ENCODE measurements at places on chromosomes 2 and 18.

DNA sequence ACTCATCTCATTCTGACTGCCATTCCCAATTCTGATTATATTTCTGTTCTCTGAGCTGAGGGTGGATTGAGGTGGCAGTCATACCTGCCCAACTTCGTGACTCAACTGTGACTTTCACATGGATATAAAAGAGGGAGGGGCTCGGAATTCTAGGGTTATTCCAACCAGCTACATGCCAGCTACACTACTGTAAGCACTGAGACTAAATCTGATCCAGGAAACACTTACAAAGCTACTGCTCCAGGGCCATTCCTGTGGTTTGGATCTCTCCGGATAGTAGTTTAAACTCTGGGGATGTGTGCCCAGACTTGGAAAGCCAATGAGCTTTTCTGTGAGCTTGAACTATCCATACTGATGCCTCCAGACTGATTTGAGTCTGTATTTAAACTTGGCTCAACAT is 7.9 kb downstream of the MAP2 start:
- DNase-seq = no peak

- DNase-seq = no peak
Measured at GRCh38 chr2:23649819-23650218, 264.8 kb downstream of the KLHL29 start.

DNA sequence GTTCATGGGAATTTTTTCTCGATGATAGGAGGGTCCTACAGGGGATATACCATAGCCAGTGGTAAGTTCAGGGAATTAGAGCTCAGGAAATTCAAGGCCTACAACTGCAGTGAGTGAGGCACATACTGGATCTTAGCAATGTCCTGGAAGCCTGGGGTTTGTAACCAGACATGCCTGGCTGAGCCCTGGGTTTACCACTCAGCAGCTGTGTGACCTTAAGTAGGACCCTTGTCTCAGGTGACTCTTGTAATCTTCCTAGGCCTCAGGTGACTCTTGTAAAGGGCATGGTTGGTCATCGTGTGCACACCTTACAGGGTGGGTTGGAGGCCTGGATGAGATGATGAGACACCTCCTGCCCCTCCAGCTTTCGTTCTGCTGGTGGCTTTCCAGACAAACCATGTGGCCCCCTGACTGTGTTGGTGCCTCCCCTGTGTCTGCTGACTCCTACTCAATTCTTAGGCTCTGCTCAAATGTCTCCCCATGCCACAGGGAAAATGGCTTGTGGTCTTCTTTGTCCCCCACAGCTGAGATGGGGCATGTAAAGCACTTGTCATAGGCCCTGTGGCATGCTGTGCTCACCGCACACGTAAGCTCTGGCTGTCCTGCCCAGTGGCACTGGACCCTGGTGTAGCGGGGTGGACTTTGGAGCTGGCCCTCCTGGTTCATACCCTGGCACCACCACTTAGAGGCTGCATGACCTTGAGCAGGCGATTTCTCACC is 94.1 kb downstream of the FHOD3 start:
- no peak for DNase-seq

GRCh38 chr18:72119082-72119481 is 425.1 kb downstream of the CBLN2 start:
- DNase-seq = no peak

- DNase-seq = no peak
Measured at GRCh38 chr2:188032306-188032705, 259.4 kb upstream of the GULP1 start.

DNA sequence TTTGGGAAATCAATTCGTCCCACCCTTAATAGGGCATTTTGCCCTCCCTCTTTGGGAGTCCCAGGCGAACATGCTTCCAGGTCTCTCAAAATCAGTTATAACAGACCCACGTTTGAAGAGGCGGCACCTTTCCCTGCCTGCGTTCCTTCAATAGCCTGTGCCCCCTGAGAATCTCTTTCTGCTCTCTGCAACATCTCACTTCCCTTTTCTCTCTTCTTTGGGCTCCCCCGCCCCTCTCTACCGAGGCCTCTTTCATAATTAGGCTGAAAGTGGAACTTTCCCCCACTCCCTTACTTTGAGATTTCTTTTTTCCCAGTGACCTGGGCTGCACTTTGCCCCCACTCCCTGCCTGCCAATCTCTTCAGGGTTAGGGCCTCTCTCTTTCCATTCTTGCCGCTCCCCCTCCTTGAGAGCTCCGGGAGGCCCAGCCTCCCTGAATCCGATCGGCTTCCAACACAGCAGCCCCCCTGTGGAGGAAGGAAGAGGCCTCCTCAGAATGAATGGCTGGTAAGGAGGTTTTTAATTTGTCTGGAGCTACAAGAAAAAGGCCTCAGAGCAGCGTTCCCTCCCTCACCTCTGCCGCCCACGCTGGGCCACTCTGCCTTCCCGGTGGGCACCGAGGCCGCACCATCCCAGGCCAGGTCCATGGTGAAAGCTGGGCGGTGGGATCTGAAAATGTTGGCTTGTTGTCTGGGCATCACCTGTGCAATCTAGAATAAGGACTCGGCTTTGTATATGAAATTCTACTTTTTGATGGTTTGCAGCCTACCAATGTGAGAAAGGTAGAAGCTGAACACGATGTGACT is 162.6 kb upstream of the SIX3 start:
- DNase-seq = no peak

DNA sequence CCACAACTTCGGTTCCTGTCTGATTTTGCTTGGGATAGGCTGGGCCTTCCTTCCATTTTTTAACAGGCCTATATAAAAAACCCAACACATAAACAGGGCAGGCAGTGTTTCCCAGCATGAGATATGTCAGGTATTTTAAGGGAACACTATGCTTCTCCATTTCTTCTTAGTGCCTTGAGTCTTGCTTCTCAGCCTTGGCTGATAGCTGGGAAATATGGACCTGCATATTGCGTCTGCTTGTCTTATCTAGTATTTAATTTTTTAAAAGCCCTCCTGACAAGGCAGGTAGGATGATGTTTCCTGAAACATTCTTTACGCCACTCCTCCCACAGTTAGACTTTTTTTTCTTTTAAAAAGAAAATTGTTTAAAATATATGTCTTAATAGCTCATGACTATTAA is 45.5 kb upstream of the NABP1 start:
- no peak for DNase-seq

DNA sequence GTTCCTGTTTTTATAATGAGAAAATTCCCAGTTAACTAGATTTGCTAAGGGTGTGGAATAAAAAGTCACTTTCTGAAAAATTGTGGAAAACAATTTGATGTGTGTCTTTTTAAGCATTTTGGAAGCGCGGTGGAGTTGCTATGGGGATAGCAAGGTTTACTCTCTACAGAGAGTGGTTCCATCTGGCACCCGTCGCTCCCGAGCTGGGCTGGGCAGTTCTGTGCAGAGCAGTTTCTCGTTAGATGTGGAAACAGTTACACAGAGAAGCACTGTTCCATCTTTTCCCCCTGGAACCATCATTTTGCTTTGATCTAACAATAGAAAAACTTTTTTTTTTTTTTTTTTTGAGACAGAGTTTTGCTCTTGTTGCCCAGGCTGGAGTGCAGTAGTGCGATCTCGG is 17.4 kb downstream of the LDLRAD4 start:
- DNase-seq = no peak

All from immature natural killer cell (primary cell).